Activated CD8-positive, alpha-beta memory T cell treated with anti-CD3 and anti-CD28 coated beads for 48 hours (primary cell): ENCODE measurements at places on chromosomes 2 and 18.

GRCh38 chr2:184316921-184317320 is 281.4 kb upstream of the ZNF804A start:
- no peak for DNase-seq

GRCh38 chr2:58434692-58435091 is 193.6 kb upstream of the FANCL start:
- DNase-seq, result no peak

GRCh38 chr2:120653046-120653445 is 82.6 kb upstream of the GLI2 start:
- no peak for DNase-seq

- no peak for DNase-seq
Measured at GRCh38 chr2:143835481-143835880, 684.4 kb downstream of the ZEB2 start.

DNA sequence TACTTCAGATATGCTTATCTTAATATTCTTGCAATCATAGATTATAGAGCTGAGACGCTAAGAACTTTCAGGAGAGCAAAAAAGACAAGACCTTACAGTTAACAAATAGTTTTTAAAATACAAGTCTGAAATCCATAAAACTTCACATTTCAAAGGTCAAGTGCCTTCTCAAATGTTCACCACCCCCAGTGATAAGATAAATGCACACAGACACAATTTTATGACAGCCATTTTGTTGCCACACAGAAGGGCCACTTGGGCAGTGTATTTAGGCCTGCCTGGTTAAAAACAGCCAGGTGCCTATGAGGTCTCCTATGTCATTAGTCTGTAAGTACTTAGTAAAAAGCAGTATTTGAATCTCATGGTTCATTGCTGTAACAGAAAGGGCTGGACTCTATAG is 8.1 kb upstream of the PSTPIP2 start:
- DNase-seq, result no peak

DNA sequence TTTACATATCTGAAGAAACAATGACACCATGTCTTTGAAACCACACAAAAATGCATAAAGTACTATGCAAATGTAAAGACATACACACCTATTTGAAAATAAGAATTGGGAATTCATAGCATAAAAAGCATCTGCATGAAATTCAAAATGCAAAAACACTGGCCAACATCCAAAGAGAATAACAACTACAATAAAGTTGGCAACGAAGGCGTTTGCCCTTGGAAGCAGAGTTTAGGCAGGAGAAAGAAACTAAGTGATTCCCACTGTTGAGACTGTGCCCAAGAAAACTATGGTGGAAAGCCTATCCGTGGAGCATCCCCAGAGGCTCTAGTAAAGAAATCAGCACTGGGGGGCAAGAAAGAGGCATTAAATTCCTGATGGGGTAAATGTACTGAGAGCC is 292.8 kb downstream of the RIT2 start:
- no peak for DNase-seq

- DNase-seq, result no peak
Measured at GRCh38 chr2:207670887-207671286, 40.6 kb upstream of the CCNYL1 start.

DNA sequence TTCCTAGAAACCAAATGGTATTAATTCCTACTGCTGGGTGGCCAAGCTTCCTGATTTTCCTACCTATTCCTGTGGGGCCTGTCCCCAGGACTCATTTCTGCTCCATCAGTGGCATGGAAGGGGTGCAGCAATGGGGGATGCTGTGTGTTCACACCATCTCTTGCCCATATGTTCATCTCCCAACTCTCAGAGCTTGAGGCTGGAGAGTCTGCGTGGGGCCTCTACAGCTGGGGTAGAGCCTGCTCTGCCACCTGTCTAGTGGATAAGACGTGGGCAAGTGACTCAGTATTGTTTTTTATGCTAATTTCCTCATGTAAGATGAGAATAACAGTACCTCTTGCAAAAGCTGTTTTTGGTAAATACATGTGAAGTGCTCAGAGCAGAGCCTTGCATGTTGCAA is 149.8 kb downstream of the ACTR3 start:
- DNase-seq, result no peak

DNA sequence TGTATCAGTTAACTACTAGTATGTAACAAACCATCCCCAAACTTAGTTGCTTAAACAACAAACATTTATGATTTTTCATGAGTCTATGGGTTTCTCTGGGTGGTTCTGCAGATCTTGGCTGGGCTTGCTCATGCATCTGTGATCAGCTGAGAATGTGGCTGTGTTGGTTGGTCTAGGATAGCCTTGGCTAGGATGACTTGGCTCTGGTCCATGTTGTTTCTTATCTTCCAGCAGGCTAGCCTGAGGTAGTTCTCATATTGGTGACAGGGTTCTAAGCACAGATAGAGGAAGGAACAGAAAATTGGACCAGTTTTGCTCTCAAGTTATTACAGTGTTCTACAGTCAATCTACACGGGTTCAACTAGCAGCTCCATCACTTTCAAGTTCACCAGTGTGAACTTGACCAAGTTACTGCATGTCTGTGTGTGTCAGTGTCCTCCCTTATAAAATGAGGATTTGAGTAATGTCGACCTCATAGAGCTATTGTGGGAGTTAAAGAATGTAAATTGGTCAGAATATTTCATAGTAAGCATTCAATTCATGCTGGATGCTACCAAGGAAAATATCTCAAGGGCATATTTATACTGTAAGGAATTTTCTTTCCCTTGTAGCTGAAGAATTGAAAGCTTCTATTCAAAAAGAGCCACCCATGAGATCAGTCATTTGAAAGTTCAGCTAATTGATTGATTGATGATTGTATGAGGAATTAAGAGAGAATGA is 65.3 kb downstream of the MYO3B start:
- DNase-seq, result no peak

- DNase-seq, result no peak
Measured at GRCh38 chr2:135667045-135667444, 74.6 kb upstream of the UBXN4 start.

DNA sequence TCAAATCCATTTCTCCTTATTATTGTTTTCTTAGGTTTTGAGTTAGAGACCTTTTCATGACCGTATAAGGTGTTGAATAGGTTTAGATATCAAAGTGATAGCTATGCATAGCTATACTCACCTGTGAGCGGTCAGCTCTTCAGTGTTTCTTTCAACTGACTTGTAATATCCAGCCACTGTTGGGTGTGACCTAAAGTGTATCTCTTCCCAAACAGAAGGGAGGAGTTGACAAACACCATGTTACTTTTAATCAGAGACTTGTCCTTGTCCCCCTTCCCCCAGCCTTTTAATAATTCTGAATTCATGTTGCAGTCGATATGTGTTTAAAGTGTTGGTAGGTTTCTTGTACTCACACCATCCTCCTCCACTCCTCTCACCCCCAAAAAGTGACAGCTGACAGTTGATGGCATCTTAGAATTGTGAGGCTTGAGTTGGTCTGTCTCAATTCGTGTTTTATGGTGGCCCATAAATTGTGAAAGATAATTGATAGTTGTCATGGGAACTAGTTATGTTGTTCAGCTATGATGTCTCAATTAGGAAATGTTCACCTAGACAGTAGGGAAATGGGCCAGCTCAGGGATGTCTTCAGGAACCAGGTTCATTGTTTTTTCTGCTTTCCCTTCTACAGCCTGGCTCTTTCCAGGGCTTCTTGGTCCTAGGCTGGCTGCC is 12.0 kb downstream of the NEDD4L start:
- DNase-seq, result no peak

GRCh38 chr2:56227811-56228210 is 44.0 kb downstream of the CCDC85A start:
- no peak for DNase-seq

GRCh38 chr2:49251766-49252165 is 97.5 kb upstream of the FSHR start:
- no peak for DNase-seq

GRCh38 chr2:23859983-23860382 is 66.9 kb downstream of the ATAD2B start:
- DNase-seq, result no peak

DNA sequence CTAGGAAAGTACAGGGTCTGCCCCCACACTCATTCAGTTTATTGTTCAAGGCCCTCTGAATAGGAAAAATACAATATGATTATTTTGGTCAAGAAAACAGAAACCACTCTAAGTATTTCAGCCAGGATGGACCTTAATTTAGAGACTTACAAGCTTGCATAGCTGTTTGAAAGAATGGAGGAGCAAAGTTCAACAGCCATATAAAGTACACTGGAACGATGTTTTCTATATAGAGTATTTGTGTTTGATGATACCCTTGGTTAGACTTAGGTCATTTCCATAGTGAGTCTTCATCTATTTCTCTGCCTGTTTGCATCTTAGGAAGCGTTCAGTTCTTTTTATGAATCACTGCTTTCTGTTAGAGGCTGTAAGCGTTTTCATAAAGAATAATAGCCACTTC is 366.2 kb downstream of the NUP35 start:
- DNase-seq, result no peak

DNA sequence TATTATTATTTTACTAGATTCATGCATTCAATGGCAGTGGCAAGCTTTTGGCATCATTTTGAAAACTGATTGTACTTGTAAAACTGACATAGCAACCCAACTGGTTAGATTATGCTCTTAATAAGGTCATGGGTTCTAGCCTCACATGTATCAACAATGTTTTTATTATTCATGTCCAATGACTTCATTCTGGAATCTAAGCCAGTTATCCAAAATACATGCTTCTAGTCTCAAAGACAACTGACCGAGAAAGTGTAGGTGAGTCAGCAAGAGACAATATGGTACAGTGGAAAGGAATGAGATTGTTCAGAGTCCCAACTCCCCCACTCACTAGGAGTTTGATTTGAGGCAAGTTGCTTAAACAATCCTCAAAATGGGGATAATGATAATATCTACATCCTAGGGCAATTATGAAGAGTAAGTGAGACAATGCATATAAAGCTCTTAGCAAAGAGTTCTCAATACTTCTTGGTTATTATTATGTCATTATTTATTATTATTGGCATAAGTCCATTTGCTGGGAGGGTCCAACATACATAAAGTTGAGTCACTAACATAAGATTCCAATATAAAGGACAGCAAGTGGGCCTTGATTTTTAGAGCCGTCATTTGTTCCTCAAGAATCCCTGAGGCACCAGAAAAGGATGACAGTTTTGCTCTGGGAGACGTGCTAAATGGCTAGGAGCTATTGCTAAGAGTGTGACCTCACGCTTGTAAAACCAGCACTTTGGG is 99.4 kb downstream of the NEB start:
- DNase-seq, result no peak

DNA sequence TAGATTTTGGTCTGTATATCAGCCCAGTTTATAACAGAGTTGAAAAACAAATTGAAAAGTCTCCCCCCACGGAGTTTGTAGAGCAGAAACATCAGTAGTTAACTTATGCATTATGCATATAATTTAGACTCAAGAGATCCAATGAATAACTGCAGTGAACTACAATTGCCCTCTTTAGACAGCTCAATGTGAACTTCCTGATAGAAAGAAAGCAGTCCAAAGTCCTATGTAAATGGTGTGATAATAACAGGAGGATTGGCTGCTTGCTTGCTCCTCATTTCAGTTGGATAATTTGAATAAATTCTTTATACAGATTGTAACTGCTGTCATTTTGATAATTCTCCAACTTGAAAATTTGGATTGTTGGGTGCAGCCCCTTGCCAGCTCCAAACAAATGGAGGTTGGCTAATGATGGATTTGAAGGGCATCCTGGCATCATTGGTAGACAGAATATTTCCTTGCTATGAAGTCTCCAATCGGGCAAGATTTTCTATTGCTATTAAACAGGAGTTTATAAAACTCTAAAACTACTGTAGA is 297.1 kb downstream of the ASXL3 start:
- no peak for DNase-seq

- no peak for DNase-seq
Measured at GRCh38 chr18:23992089-23992940, 22.2 kb upstream of the TTC39C start.

DNA sequence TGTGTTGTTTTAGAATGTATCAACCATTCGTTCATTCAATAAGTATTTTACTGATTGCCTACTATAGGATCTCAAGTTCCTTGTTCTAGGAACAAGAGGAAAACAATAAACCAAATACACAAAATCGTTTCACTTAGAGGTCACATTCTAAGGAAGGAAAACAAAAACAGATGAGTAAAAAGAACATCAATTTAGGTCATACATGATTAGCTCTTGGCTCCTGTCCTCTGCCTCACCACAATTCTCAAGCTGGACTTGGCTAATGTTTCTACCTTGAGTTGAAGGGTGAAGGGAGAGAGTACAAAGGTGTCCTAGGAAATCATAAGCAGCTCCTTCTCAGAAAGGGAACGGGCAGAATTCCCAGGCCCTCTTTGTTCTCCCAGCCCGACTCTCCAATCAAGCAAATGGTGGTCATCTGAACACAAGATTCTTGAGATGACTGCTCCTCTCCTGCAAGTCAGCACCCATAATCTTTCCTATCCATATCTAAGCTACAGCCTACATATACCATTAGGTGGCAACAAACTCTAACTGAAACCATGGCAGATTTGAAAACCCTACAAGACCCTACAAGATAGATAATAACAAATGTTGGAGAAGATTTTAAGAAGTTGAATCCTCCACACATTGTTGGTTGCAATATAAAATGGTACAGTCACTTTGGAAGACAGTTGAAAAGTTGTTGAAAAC is 76.0 kb downstream of the CBLN2 start:
- DNase-seq, result no peak

GRCh38 chr2:120014226-120014980 is 1.5 kb downstream of the EPB41L5 start:
- DNase-seq, result no peak

- DNase-seq, result no peak
Measured at GRCh38 chr2:144693179-144693578, 173.3 kb upstream of the ZEB2 start.

- no peak for DNase-seq
Measured at GRCh38 chr2:84033347-84033974, 425.6 kb downstream of the SUCLG1 start.

DNA sequence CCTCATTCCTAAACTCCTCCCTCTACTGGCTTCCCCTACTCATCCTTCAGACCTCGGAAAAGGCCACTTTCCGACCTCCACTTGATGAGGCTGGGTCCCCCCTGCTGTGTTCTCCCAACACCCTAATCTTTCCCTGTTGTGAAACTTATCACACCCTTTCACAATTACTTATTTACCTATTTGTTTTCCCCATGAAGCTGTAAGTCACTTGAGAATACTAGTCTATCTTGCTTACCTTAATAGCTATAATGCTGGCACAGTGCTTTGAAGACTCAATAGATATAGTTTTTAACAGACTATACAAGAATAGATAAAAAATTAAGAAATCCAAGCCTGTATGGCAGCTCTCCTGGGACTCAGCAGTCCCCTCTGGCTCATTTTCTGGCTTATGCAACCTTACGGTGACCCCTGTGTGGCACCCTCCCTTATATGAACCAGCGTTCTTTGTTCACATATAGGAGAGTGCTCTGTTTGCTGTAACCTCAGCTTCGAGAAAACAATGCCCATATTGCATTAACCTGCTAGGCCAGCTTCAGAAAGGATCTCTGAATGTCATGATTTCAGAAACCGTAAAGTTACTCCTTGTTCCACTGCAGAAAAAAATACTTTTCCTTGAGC is 220.4 kb upstream of the PKDCC start:
- no peak for DNase-seq

DNA sequence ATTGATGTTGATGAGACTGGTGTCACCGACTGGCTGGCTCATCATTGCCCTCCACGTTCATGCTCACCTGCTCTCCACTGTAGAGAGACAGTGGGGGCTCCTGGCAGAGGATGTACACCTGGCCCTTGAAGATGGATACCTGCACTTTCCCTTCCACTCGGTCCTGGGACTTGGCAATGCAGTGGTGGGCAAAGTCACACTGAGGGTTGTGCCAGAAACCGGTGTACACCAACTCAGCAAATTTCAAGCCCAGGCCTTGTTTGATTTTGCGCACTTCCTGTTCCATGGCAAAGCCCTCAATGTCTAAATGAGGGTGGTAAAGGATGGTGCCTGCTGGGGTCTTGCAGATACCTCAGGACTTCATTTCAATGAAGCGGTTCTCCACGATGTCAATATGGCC is 32.5 kb downstream of the GEMIN6 start:
- no peak for DNase-seq
